ENCODE measurements at places on chromosomes 6 and 20.

DNA sequence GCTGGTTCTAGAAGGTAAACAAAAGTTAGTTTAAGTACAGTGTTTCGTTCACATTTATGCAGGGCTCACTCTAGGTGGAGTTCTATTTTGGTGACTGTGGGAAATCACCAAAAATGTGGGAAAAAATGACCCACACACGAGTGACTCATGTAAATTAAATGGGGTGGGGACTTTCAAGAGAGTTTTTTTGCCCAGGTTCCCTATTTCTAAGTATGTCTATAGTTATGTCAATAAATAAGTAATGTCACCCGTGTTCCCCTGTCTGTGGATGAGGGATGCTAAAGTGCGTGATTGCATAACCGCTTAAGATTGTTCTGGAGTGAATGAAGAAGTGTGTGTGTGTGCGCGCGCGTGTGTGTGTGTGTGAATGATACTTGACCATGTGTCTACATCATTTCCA lies 69.1 kb downstream of the MYB start:
- DNase-seq: no peak

DNA sequence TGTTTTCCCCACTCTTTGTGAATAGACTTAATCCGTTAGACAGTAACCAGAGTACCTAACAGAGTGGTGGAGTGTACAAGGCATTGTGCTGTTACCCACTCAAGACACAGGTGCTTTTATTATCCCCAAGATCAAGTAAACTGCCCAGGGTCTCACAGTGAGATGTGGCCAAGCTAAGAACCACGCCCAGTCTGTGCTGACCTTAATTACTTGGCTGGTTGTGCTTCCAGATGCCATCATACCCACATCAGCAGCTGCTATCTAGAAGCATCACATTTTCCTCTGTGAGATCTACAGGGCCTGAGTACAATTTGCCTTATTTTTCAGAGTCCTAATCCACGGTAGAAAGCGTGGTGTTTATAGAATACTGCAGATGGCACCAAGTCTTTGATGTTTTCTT lies 70.3 kb downstream of the GFRA4 start:
- no peak for DNase-seq

GRCh38 chr20:41245086-41245707 lies 72.3 kb downstream of the ZHX3 start:
- DNase-seq: no peak

- peak; percentile 73 for DNase-seq
Observed at GRCh38 chr20:45293041-45294002, 13.3 kb upstream of the RBPJL start.

GRCh38 chr20:51800060-51800871 lies 2.1 kb downstream of the SALL4 start:
- peak; percentile 54 for DNase-seq

- DNase-seq: no peak
Observed at GRCh38 chr6:96683819-96684528, 121.0 kb downstream of the FHL5 start.

- no peak for DNase-seq
Observed at GRCh38 chr6:101558712-101559111, 165.2 kb downstream of the GRIK2 start.

GRCh38 chr6:166308033-166308768 lies at the start of gene PRR18:
TSS of gene PRR18 (minus strand) at chr6:166308392. CDS start at chr6:166308142, 250 bp downstream.
- DNase-seq: no peak

DNA sequence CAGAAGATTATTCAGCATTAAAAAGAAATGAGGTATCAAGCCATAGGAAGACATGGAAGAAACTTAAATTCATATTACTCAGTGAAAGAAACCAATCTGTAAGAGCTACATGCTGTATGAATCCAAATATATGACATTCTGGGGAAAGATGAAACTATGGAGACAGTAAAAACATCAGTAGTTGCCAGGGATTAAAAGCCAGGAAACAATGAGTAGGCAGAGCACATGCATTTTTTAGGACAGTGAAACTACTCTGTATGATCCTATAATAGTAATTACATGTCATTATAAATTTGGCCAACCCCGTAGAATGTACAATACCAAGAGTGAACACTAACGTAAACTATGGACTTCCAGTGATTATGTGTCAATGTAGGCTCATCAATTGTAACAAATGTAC lies 92.8 kb upstream of the RNF217 start:
- no peak for DNase-seq
